T-helper 1 cell treated with Interleukin-12 subunit alpha and Interleukin-12 subunit beta and Interleukin-4 antibody, amounts not matched to agents 30 ng/mL and 1 ng/mL, for 36 hours (primary cell): ENCODE measurements at places on chromosomes 5 and 9. TPM values are rescaled to one million over a fixed set of nuclear protein-coding genes. Genes with fewer than 3 reads are reported as not detected.

DOCK2 gene
- 333 and 346 TPM in 2 replicates for total RNA-seq

PTGDS gene
- 5.2 and 5.3 TPM in 2 replicates for total RNA-seq

GLDC gene
- total RNA-seq: 1.0 and 3.1 TPM in 2 replicates

FOXD4L5 gene
- total RNA-seq: 0.15 and 0.32 TPM in 2 replicates

NXNL2 gene
- not detected in 2 replicates for total RNA-seq

PCDHA9 gene
- total RNA-seq: not detected in 2 replicates

EDIL3 gene
- total RNA-seq: not detected in 2 replicates

ZNF354C gene
- 4.4 and 4.7 TPM in 2 replicates for total RNA-seq

CSF1R gene
- 0.15 and 0.59 TPM in 2 replicates for total RNA-seq

SPOCK1 gene
- total RNA-seq: 0.07 and 0.27 TPM in 2 replicates

WNK2 gene
- total RNA-seq: 0.20 and 0.22 TPM in 2 replicates

RETREG1 gene
- 32.1 and 39.9 TPM in 2 replicates for total RNA-seq

FBP2 gene
- total RNA-seq: not detected in 2 replicates

SPINK6 gene
- total RNA-seq: not detected in 2 replicates

ANKRD31 gene
- total RNA-seq: 0.12 and 0.29 TPM in 2 replicates

IL13 gene
- 130 and 131 TPM in 2 replicates for total RNA-seq

CDX1 gene
- not detected in 2 replicates for total RNA-seq

TAF1L gene
- 0.02 TPM in 1 of 2 replicates, not detected in the other for total RNA-seq

TAS2R1 gene
- not detected in 2 replicates for total RNA-seq

F12 gene
- total RNA-seq: 0.22 TPM in 1 of 2 replicates, not detected in the other

USP20 gene
- total RNA-seq: 107 and 108 TPM in 2 replicates

FRMPD1 gene
- not detected in 2 replicates for total RNA-seq

SMIM33 gene
- total RNA-seq: 0.54 and 0.68 TPM in 2 replicates

OTP gene
- total RNA-seq: not detected in 2 replicates

TAF11L8 gene
- not detected in 2 replicates for total RNA-seq

ACOT12 gene
- total RNA-seq: not detected in 2 replicates

EGFLAM gene
- not detected in 2 replicates for total RNA-seq

ASPN gene
- not detected in 2 replicates for total RNA-seq

CD274 gene
- 42.1 and 42.6 TPM in 2 replicates for total RNA-seq

PCA3 gene
- not detected in 2 replicates for total RNA-seq

CCL27 gene
- total RNA-seq: 0.39 TPM in 1 of 2 replicates, not detected in the other

PDLIM4 gene
- 0.17 and 0.74 TPM in 2 replicates for total RNA-seq

LPAR1 gene
- not detected in 2 replicates for total RNA-seq

RNF208 gene
- total RNA-seq: 4.3 and 5.0 TPM in 2 replicates

PKD2L2 gene
- total RNA-seq: not detected in 2 replicates

SPATA31A3 gene
- not detected in 2 replicates for total RNA-seq

ROR2 gene
- 6.6 and 7.4 TPM in 2 replicates for total RNA-seq

ZMYND19 gene
- total RNA-seq: 37.1 and 38.6 TPM in 2 replicates

FOXD4L3 gene
- total RNA-seq: 0.29 TPM in 1 of 2 replicates, not detected in the other

COL5A1 gene
- 0.02 and 0.15 TPM in 2 replicates for total RNA-seq

HSD17B3 gene
- not detected in 2 replicates for total RNA-seq

PDE6A gene
- not detected in 2 replicates for total RNA-seq

SLC45A2 gene
- total RNA-seq: 0.34 TPM in 1 of 2 replicates, not detected in the other

FLT4 gene
- 0.32 and 0.56 TPM in 2 replicates for total RNA-seq

GAPT gene
- not detected in 2 replicates for total RNA-seq

PCDHB10 gene
- total RNA-seq: not detected in 2 replicates

KCTD16 gene
- total RNA-seq: not detected in 2 replicates

PDGFRB gene
- 11.4 and 12.3 TPM in 2 replicates for total RNA-seq

DAPK1 gene
- 0.66 and 0.69 TPM in 2 replicates for total RNA-seq

ADAMTS12 gene
- not detected in 2 replicates for total RNA-seq

ATP6V1G1 gene
- total RNA-seq: 92.5 and 94.4 TPM in 2 replicates

PCDHGC5 gene
- total RNA-seq: not detected in 2 replicates
